Adrenal gland (tissue), 19 donors: ENCODE measurements at places on chromosomes 2 and 18.

GRCh38 chr2:108612153-108612513 is 77.9 kb downstream of the LIMS1 start:
- no peak for DNase-seq

DNA sequence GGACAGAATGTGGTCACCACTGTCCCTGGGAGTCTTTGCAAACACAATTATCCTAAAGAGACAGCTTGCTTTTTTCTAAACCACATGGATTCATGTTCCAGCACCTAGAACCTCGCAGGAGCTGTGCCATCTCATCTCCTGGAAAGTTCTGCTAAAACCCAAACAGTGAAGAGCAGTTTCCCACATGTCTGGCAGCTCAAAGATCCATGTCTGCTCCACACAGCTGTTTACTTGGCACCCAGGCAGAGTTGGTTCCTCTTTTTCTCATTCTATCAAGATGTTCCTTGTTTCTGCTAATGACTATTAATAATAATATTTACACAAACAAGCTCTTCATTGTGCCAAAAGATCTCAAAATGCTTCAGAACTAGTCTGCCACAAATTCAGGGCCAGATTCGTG is 30.1 kb upstream of the PID1 start:
- DNase-seq: no peak

- DNase-seq: no peak
Measured at GRCh38 chr18:49819823-49820671, 6.7 kb upstream of the ACAA2 start.

DNA sequence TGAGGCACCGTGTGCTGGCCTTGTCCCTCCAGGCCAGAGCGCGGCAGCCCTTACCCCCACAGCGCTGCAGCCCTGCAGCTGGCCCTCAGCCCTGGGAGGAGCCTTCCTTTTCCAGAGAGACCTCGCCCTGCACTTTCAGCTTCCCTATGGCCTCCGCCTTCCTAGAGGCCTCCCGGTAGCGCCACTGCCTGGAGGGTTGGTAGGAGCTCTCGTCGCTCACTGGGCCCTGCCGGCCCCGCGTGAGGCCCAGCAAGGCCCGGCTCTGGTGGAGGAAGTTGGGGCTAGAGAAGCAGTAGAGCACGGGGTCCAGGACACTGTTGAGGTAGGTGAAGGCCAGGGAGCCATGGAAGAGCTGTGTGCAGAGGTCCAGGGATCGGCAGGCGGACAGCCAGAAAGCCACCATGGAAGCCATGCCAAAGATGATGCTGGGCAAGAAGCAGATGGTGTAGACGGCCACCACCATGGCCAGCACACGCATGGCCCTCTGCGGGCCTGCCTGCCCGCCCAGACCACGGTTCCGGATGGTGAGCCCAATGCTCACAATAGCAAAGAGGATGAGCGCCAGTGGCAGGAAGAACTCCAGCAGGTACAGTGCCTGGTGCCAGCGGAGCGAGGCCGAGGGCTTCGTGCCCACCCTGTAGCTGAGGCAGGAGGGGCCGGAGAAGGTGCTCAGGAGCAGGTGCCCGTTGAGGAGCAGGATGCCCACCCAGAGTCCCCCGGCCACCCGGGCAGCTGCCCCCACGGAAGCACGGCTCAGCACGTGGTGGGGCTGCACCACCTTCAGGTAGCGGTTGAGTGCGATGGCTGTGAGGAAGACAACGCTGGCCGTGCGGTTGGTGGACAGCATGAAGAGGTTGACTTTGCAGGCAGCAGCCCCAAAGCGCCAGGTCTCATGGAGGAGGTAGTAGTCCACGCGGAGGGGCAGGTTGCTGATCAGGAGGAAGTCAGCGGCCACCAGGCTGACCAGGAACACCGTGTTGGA is 821 bp downstream of the OXER1 start:
- DNase-seq: no peak

DNA sequence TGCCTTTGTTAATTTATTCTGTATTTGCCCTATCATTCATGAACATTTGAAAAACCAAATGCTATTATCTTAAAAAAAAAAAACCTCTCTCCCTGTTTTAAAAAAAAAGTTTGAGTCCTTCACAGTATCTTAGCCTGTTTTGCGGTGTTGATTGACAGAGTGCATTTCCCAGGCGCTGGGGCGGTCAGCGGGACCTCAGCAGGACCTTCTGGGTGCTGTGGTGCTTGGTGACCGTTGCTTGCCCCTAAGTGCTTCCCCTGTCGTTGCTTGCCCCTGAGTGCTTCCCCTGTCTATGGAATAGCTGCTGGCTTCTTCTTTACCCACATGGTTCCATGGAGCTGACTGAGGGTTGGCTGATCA is 12.1 kb downstream of the ATP6V1C2 start:
- DNase-seq: no peak

GRCh38 chr2:227853204-227853629 is 18.2 kb upstream of the DAW1 start:
- DNase-seq: no peak

DNA sequence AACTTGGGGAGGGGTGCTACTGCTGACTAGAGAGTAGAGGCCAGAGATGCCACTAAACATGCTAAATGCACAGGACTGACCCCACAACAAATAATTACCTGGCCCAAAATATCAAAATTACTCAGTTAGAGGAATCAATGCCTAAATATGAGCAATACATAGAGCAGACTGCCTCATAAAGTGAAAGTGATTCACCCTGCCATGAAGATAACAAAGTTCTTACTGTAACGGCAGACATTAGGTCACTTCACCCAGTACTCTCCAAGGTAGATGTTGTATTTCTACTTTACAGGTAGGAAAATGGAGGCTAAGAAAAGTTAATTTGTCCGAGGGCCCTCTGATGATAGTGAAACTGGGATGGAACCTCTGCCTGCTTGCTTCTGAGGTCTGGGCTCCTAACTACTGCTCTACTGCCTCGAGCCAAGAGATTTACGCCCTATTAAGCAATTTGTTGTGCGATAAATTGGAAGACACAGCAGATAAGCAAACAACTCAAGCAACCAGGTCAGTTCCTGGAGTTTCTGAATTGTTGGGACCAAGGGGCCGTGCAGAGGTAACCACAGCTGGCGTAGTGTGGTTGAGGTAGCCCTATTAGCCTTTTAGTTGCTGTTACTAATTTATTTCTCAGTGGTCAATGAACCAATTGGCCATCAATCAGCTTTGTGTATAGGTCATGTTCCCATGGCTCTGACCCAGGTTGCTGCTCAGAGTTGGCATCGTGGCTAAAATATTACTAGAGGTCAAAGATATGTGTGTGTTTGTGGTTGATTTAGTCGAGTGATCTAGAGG is 4.8 kb downstream of the DHRS9 start:
- DNase-seq: no peak
